ENCODE measurements at places on chromosomes 2 and 18.

- DNase-seq = no peak
Observed at GRCh38 chr2:98515250-98515991, 70.8 kb downstream of the INPP4A start.

GRCh38 chr2:234970099-234970440 lies 18.3 kb downstream of the SH3BP4 start:
- no peak for DNase-seq

DNA sequence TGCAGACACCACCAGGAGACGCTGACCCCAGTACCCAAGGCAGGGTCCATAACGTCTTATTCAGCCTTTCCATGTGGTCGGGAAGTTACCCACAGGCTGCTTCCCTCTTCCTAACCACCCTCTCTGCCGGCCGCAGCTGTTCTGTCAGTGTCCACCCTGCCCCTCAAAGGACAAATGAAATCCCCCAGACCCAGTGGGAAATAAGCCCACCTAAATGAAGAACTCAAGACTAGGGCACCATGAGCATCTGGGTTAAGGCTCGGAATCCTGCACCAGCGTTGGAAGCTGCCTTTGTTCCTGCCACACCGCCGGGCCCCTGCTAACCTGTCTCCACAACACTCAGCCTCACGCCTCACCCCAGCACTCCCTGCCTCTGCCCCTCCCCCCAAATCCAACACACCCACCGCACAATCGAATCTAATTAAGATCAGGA lies 21.7 kb downstream of the BCL11A start:
- no peak for DNase-seq

DNA sequence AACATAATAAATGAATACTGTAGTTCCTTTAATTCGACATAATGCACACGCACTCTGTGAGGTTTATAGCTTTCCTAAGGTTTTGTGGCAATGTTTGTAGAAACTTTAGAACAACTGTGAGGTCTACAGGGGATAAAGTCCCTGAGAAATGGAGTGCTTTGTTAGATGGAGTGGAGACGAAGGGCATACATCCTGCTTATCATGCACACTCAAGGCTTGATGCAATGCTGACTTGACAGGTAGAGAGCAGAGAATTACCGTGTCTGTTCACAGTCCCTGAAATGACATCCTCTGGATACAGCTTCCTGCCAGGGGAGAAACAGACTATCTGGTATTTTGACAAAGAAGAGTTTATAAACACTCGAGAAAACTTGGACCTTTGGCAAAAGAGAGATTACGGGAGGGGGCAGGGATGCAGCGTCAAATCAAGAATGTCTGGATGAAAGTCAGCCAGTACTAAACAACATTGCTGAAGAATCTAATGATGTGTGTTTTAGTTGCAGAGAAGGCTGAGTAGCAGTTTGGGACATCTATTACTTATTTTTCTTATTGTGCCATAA lies 766.9 kb upstream of the ZEB2 start:
- no peak for DNase-seq

DNA sequence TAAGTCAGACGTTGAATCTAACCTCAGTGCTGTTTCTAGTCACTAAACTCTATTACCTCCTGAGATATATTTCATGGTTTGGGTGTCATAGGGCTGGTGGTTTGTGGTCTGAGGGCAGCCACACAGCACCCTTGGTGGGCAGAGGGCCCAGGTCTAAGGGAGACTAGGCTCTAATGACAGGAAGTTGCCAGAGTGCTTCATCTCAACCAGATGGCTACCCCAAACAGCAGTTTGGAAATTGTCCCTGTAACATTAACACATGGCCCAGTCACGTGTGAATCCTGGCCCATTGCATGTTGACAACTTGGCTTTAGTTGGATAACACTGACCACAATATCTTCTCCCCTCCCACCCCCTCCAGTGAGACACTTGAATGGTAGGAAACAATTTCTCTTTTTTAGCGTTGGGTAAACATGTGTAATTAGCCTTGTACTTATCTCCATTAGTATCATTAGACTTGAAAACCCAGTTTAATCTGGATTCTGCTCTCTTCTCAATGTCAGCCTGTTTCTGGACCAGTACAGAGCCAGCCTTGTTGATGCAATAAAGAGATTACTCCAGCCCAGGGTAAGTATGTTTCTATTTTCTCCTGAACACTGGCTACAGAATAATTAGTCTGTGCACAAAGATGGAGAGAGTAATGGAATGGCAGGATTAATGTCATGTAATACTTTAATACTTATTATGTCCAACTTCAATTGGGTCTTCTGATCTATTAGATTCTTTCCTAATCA lies 187.8 kb upstream of the SIX3 start:
- no peak for DNase-seq

GRCh38 chr2:38666556-38666910 lies 619 bp downstream of the GALM start:
- no peak for DNase-seq

GRCh38 chr2:119218478-119219064 lies 5.1 kb upstream of the STEAP3 start:
- peak; percentile 24 for DNase-seq

DNA sequence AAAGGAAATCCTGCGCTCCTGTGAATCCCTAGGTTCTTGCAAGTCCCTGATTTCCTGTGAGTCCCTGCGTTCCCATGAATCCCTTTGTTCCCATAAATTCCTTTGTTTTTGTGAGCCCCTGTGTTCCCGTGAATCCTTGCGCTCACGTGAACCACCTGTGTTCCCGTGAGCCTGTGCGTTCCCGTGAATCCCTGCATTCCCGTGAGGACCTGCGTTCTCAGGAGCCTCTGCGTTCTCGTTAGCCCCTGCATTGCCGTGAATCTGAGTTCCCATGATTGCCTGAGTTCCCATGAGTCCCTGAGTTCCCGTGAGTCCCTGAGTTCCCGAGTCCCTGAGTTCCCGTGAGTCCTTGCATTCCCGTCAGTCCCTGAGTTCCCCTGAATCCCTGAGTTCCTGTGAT lies 71.5 kb downstream of the SNTG2 start:
- DNase-seq = no peak

GRCh38 chr2:127313406-127313805 lies 19.5 kb upstream of the ERCC3 start:
- no peak for DNase-seq

GRCh38 chr2:39954346-39954745 lies 175.3 kb upstream of the THUMPD2 start:
- DNase-seq = no peak

DNA sequence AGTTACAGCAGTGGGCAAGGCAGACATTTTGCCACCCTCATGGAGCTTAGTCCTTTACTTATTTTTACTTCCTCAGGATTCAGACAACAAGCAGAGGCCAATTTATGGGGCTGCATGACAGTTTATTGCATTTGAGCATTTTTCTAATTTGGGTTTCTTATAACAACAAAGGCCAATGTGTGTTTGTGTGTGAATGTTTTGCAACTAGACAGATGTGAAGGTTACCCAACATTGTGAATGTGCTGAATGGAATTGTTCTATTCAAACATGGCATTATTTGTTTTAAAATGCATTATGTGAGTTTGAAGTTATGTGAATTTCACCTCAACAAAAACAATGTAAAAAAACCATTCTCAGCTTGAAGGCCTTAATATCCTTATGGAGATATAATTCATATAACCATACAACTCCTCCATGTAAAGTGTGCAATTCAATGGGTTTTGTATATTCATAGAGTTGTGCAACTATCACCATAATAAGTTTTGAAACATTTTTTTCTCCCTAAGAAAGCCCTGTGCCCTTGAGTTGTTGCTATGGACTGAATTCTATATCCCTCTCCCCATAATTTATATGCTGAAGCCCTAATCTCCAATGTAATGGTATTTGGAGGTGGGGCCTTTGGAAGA lies 57.3 kb downstream of the CCDC195 start:
- no peak for DNase-seq

DNA sequence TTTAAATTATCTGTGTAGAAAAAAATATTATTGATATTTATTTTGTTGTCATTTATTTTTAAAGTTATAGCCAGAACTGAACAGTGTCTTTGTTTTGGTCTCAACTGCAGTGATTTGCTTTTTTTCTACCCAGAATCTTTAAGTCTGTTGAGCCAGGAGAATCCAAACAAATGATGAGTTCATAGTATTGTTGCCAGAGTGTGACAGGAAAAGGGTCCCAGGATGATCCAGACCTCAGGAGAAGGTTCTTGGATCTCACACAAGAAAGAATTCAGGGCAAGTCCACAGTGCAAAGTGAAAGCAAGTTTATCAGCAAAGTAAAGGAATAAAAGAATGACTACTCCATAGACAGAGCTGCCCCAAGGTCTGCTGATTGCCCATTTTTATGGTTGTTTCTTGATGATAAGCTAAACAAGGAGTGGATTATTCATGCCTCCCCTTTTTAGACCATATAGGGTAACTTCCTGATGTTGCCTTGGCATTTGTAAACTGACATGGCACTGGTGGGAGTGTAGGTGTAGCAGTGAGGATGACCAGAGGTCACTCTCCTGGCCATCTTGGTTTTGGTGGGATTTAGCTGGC lies 127.1 kb downstream of the AGPS start:
- DNase-seq = no peak

GRCh38 chr2:121881950-121882349 lies 126.5 kb downstream of the TSN start:
- no peak for DNase-seq

- no peak for DNase-seq
Observed at GRCh38 chr18:62811674-62812073, 96.3 kb downstream of the PHLPP1 start.

DNA sequence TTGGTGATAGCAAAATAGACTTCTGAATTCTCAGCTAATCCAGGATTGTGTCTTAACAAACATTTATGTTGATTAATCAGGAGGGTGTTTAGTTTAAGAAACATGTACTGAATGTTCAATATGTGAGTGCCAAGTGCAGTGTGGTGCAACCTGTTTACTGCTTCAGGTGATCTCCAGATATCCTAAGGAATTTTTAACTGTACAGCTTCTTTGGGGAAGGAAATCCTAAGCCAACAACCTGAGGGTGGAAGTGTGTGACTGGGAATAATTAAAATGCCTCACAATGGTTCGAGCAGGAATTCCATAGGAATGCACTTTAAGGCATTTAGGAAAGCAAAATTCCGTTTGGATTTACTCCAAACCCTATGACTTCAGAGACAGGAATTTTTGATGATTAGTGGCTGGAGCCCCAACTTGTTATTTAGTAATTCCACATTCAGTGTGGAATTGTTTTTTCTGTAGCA lies 16.4 kb downstream of the CRIM1 start:
- no peak for DNase-seq

DNA sequence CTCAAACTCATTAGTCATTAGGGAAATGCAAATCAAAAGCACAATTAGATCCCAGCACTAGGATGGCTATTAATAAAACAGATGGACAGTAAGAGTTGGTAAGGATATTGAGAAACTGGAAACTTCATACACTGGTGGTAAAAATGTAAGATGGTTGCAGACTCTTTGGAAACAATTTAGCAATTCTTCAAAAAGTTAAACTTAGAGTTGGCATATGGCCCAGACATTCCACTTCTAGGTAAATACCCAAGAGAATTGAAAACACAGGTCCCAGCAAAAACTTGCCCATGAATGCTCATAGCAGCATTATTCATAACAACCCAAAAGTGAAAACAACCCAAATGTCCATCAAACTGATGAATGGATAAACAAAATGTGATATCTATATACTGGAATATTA lies 84.9 kb upstream of the ZFP36L2 start:
- DNase-seq = no peak

DNA sequence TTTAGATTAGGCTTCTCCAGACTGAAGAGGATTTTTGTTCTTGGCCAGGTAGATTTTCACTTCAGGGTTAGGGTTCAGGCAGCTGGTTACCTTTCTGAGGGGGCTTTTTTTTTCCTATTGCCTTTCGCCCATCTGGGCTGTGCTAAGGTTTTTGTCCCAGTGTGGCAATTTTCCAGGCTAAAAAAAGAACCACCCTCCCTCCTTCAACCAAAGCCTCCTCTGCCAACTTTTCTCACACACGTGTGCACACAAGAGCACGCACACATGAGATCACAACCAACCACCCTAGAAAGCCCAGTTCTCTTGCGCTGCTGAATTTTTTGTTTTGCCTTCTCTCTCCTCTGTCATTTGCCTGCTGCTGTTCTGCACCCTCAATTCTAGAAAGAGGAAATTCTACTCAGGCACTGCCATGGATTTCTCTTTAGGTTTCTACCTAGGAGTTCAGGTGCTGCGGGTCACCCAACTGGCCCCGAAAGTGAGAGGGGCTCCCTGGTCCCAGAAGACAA lies 8.5 kb upstream of the CXCR4 start:
- DNase-seq = no peak

GRCh38 chr2:27493948-27494283 lies 1.1 kb downstream of the FNDC4 start:
- no peak for DNase-seq

- no peak for DNase-seq
Observed at GRCh38 chr2:227160164-227160563, 3.8 kb downstream of the COL4A4 start.

DNA sequence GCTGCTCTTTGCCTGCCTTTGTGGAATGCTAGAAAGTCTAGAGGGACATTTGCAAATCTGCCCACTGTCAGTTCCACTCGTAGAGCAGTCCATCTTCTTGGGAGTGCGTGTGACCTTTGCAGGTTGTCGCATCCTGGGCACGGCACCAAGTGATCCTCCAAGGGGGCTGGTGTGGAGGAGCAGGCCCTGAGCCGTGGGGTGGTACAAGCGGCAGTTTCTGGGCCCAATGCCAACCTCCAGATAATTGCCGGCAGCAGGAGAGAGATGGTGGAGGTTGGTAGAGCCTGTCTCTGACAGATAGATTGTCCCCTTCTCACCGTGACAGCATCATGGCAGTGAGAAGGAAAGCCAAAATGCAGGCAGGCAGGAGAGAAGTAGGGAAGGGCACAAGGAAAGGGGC lies 150.7 kb upstream of the SLC14A2 start:
- DNase-seq = peak; percentile 20

DNA sequence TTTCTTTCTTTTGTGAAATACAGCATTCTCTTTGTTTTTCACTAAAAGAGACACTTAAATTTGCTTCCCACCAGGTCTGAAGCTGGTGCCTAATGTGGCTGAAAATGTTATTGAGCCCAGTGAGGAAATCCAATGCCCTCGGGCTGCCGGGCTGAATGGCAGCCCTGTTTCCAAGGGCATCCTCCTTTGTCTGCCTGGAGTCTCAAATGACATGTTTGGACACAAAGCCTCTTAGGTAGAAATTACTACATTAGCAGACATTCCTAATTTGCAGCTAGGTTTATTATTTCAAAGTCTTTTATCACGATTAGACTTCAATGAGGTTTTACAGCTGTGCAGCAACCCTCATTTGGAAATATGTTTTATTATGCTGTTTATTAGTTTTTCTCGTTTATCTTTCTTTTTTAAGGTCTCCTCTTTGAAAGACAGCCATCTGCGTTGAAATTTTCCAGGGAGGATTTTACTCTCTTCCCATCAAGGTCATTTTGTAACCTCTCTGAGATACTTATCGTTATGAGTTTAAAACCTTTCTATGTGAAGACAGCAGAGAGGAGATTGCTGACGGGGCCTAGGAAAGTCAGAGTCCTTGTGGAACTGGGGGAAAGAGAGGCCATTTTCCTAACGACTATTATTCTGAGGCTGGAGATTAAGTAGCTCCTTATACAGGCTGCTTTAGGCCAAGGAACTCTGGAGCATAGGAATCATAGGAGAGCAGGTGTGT lies 59.0 kb upstream of the ZNF532 start:
- DNase-seq = no peak

DNA sequence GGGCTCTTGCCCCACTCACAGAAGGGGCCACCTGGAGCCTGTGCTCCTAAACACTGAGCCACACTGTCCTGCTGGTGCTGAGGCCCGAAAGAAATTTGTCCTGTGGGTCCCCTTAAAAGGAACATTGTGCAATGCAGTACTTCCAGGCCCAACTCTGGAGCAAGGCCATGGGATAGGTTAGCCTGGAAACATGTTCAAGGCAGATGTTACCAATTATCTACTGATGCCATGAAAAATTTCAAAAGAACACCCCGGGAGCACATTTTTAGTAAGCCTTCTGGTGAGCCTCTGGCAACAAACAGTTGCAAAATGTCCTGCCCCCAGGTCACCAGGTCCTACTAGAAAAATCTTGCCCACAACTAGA lies 12.3 kb upstream of the PTMA start:
- no peak for DNase-seq
